ENCODE measurements at places on chromosomes 7 and 10. TPM values are rescaled to one million over a fixed set of nuclear protein-coding genes. Genes with fewer than 3 reads are reported as not detected.
A peak's percentile ranks its signal among the peaks of the same experiment; 100 is the strongest.

GRCh38 chr10:79018521-79019011 is 50.2 kb upstream of the ZMIZ1 start:
- H3K4me3 ChIP-seq: no peak overlapping the region
- no peaks in the 10 kb centered on the region for H3K36me3 ChIP-seq
- no peak for DNase-seq
- H3K4me1 ChIP-seq: no peaks in the 10 kb centered on the region

- no peaks in the 10 kb centered on the region for H3K4me1 ChIP-seq
- no peaks in the 10 kb centered on the region for H3K36me3 ChIP-seq
- no peak for DNase-seq
- H3K27ac ChIP-seq: no peak overlapping the region
- no peaks in the 10 kb centered on the region for H3K27me3 ChIP-seq
Measured at GRCh38 chr7:37540917-37541316, 92.3 kb upstream of the ELMO1 start.

DNA sequence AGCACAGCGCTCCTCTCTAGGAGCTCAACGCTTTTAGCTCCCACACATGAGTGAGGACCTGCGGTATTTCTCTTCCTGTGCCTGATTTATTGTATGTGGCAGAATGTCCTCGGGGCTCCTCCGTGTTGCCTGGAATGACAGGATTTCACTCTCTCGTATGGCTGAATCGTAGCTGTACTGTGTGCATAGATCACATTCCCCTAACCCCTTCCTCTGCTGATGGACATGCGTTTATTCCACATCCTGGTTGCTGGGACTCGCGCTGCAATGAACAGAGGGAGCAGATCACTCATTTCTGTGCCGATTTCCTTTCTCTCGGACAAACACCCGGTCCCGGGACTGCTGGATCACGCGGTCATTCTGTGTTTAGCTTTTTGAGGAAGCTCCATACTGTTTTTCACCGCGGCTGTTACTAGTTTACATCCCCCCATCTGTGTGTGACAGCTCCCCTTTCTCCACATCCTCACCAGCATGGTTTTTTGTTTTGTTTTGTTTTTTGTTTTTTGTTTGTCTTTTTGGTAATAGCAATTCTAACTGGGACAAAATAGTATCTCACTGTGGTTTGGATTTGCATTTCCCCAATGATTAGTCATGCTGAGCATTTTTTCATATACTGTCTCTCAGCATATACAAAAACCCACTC is 76.3 kb downstream of the FOXL3 start:
- no peaks in the 10 kb centered on the region for H3K36me3 ChIP-seq
- peak overlapping the region; percentile 41 for H3K4me3 ChIP-seq
- H3K27ac ChIP-seq: no peak overlapping the region
- DNase-seq: no peak

- no peak for DNase-seq
- H3K4me3 ChIP-seq: no peak overlapping the region
- no peaks in the 10 kb centered on the region for H3K27me3 ChIP-seq
- H3K4me1 ChIP-seq: no peaks in the 10 kb centered on the region
Measured at GRCh38 chr10:15395935-15396334, 24.8 kb upstream of the FAM171A1 start.

DNA sequence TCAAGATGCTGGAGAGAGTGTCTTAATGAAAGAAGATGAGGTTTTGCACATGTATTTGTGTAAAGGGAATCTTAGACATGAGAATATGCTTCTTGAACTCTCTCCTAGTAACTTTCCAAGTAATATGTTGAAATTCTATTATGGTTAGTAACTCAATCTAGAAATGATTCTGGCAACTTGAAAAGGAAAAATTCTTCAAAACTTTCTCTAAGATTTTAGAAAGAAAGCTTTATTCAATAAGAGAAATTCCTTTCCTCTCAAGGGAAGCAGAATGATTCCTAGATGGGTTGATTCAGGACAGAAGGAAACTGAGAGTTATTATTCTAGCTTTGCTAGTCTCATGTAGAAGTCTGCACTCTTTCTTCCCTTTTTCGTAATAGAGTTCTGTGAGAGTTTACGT is 364.3 kb upstream of the PLXDC2 start:
- no peak overlapping the region for H3K4me3 ChIP-seq
- H3K4me1 ChIP-seq: no peaks in the 10 kb centered on the region
- H3K27ac ChIP-seq: no peak overlapping the region
- H3K27me3 ChIP-seq: no peaks in the 10 kb centered on the region
- no peak for DNase-seq
- H3K36me3 ChIP-seq: no peaks in the 10 kb centered on the region

- no peak for DNase-seq
- H3K36me3 ChIP-seq: no peaks in the 10 kb centered on the region
- H3K4me1 ChIP-seq: no peaks in the 10 kb centered on the region
- H3K27me3 ChIP-seq: peaks cover 33% of the 10 kb centered on the region
- H3K4me3 ChIP-seq: no peak overlapping the region
Measured at GRCh38 chr10:125134916-125135770, 25.2 kb downstream of the CTBP2 start.

- H3K27me3 ChIP-seq: no peaks in the 10 kb centered on the region
- no peak overlapping the region for H3K4me3 ChIP-seq
- no peaks in the 10 kb centered on the region for H3K4me1 ChIP-seq
- no peak overlapping the region for H3K27ac ChIP-seq
- no peaks in the 10 kb centered on the region for H3K36me3 ChIP-seq
- no peak for DNase-seq
Measured at GRCh38 chr7:95688931-95689495, 83.3 kb upstream of the DYNC1I1 start.

GRCh38 chr7:116777651-116778281 is 84.6 kb upstream of the CAPZA2 start:
- H3K27ac ChIP-seq: no peak overlapping the region
- H3K27me3 ChIP-seq: no peaks in the 10 kb centered on the region
- no peaks in the 10 kb centered on the region for H3K36me3 ChIP-seq
- no peak overlapping the region for H3K4me3 ChIP-seq
- H3K4me1 ChIP-seq: no peaks in the 10 kb centered on the region

The DNA2 gene
- total RNA-seq: 6.8 TPM

The PWWP2B gene
- total RNA-seq: 14.1 TPM

The CCZ1B gene
- total RNA-seq: 95.5 TPM

The CALCR gene
- total RNA-seq: not detected
